ENCODE measurements at places on chromosomes 2 and 18.
A peak's percentile ranks its signal among the peaks of the same experiment; 100 is the strongest.

GRCh38 chr2:873651-874580 is 76.7 kb upstream of the SNTG2 start:
- no peak for DNase-seq

- no peak for DNase-seq
Measured at GRCh38 chr2:20439503-20439902, 7.4 kb upstream of the RHOB start.

- no peak for DNase-seq
Measured at GRCh38 chr2:152499896-152500735, 165.1 kb downstream of the FMNL2 start.

DNA sequence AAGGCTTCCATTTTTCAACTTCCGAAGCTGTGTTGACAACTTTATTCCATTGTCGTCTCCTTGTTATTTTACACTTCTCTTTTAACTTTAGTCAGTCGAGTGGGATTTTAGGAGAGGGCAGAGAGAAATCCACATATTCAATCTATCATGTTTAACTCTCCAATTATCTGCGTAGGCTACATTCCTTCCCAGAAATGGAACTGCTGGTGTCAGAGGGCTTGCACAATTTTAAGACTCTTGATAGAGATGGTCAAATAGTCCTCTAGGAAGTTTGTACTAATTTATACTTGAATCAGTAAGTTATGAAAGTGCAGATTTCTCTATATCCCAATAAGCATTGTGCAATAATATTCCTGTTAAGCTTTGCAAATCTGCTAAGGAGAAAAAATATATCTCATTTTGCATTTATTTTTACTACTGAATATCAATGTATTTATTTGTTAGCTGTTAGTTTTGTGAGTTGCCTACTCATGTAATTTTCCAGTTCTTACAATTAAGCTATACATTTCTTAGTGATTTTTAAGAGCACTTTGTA is 95.6 kb downstream of the CYP26B1 start:
- DNase-seq = no peak

GRCh38 chr2:127169066-127169660 is 50.9 kb downstream of the CYP27C1 start:
- no peak for DNase-seq

GRCh38 chr2:49288902-49289700 is 134.8 kb upstream of the FSHR start:
- no peak for DNase-seq

GRCh38 chr2:45134726-45135125 is 125.5 kb upstream of the SIX2 start:
- DNase-seq = peak; percentile 87

- DNase-seq = no peak
Measured at GRCh38 chr2:62250239-62250638, 54.3 kb downstream of the B3GNT2 start.

Data from OCI-LY7 (cell line).